Pons (tissue), 1 donor: ENCODE measurements at places on chromosomes 6 and 20.

GRCh38 chr6:108039681-108040080, 34.9 kb downstream of the OSTM1 start:
- no peak for DNase-seq

DNA sequence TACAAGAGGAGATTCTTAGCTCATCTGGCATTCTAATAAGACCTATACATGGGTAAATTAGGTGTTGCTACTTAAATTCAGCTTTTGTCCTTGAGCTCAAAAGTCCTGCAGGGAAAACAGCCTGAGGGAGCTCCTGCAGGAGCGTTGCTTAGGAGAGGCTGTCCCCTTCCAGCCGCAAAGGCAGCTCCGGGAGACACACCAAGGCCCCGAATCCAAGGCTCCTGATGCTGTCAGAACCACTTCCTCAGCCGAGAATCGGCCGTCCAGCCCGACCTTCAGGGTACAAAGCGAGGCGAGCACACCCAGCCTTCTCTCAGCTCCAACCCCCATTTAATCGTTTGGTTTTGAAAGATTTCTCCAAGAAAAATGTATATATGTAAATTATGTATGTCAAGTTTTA, 87.0 kb downstream of the DACT2 start:
- DNase-seq = no peak

- DNase-seq = no peak
Measured at GRCh38 chr6:147166992-147167391, 37.2 kb upstream of the STXBP5 start.

DNA sequence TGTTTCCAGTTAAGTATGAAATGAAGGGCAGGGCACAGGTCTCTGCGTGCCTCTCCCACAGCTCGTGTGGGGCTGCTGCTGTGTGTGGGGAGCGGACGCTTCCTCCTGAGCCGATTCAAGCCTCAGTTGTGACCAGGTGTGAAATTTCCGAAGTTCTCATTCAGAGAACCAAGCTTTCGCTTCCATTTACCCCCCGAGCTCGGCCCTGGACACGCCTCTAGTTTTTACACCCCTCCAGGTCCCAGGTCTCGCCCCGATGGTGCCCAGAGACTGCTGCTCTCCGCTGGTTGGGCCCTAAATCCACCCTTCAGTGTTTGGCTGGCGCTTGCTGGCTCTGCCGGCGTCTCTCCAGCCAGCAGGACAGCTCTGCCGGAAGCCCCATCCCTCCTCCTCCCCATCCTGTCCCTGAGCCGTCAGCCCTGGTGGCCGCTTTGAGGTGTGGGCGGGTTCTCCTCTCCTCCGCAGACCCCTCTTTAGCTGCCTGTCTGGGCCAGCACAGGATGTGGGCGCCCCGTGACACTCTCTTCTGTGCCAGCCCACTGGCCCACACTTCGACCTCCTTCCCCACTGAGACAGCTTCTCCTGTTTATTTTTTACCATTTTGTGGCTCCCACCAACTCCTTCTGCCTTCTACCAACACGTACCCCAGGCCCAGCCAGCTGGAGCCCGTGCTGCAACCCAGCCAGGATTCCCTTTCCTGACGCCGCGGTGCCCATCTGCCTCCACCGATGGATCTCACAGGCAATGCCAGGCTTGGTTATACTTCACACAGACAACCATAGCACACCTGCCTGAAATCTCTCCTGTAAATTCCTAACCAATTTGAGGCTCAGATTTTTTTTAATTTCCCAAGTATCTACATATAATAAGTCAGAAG, 142.8 kb downstream of the DLL1 start:
- no peak for DNase-seq

GRCh38 chr6:49806145-49806544, 19.1 kb upstream of the PGK2 start:
- DNase-seq = no peak

DNA sequence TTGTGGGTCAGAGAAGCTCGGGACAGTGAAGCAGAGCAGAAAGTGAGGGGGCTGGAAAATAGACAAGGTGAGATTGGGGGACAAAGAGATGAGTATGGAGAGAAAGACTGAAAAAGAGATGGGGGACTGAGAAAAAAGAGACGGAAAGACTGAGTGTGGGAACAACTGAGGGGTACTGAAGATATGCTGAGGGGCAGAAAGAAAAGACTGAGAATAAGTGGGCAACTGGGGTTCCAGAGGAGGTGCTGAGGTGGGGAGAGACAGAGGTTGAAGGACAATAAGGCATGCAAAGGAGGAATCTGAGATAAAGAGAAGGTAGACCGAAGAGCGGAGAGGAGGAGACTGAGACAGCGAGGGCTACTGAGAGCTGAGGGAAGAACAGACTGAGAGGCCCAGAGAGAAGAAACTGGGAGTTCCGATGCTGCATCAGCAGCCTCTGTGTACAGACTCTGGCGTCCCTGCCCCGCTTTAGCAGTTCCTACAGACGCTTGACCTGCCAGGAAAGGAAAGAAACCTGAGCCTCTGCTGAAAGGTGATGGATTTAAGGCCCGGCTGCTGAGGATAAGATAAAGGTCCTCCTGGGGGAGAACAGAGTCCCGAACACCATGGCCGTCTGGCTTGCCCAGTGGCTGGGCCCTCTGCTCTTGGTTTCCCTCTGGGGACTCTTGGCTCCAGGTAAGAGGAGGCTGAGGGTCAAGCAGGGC, at the start of gene PRSS16:
Gene PRSS16, plus strand, starts transcription at position 569 of the 704 bp plus-strand sequence. Its CDS starts 37 bp downstream, at position 606.
- DNase-seq = no peak

- DNase-seq = no peak
Measured at GRCh38 chr20:57070296-57070695, 196.1 kb downstream of the BMP7 start.

GRCh38 chr6:88856566-88856965, 106.9 kb downstream of the RNGTT start:
- DNase-seq = no peak

DNA sequence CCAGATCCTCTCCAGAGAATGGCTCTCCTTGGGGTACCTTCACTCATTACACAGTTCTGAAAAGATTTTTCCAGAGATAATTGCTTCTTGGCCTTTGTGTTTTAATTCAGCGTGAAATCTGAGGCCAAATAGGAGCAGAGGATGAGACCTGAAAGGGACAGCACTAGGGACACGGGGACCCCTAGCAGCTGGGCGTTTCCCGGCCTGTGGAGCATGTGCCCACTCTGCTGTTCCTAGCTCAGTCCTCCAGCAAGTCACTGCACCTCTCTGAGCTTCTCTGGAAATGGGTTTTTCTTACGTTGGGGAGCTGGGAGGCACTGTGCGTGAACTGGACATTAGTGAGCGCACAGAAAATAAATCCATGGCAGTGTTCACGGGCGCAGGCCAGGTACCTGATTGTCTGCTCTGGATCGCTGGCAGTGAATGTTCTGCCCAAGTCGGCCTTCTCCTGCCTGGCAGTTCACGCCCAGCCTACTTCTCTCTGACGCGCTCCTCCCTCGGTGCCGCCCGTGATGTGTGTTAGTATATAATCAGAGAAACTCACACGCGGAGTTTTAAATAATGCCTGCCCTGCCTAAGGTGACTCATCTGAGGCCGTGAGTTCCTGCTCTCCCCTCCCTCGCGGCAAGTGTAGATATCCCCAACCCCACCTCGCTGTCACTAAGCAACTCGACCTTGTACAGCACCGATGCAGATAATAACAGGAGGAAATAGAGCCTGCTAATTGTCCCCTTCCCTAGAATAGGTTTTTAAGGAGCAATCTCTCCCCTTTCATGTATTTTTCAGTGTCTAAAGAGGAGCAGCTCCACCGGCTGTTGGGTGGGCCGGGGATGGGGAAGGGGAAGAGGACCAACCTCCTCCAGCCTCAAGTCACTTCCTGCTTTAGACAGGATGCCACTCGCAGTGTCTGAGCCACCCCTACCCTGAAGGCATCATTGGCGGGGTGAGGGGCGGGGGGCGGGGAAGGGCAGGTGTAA, 2.7 kb upstream of the TUBB2A start:
- DNase-seq = no peak

DNA sequence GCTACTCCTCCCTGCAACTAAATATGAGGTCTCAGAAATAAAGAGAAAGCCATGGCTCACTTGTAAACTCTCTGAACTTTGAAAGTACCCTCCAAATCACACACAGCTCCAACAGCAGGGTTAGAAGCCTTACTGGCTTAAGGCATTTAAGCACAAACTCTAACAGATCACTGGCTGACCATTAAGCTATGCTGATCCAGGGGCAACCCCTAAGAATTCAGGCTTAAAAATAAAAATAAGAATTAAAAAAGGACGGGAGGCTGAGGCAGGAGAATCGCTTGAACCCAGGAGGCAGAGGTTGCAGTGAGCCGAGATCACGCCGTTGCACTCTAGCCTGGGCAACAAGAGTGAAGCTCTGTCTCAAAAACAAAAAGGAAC, 21.8 kb downstream of the HLA-E start:
- no peak for DNase-seq

DNA sequence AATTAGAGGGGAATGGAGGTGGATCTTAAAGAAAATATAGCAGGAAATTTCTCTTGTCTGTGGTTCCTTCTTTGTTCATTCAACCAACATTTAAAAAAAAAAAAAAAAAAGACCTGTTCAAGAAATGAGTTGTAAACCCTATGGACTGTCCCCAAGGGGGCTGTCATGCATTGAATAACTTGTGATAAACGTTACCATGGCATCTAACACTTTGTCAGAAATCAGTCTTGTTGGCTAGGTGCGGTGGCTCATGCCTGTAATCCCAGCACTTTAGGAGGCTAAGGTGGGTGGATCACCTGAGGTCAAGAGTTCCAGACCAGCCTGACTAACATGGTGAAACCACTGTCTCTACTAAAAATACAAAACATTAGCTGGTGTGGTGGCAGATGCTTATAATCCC, 381.7 kb downstream of the BCKDHB start:
- no peak for DNase-seq

- no peak for DNase-seq
Measured at GRCh38 chr20:50895111-50895830, 36.0 kb downstream of the ADNP start.

- no peak for DNase-seq
Measured at GRCh38 chr20:23308908-23309307, 41.7 kb upstream of the NXT1 start.
